PC-3 (cell line): ENCODE measurements at places on chromosomes 5 and 9. TPM values are rescaled to one million over a fixed set of nuclear protein-coding genes. Genes with fewer than 3 reads are reported as not detected.

- H3K36me3 ChIP-seq: no peaks in the 10 kb centered on the region
- H3K27me3 ChIP-seq: no peaks in the 10 kb centered on the region
- H3K27ac ChIP-seq: peak overlapping the region; percentile 69
- DNase-seq: no peak
Measured at GRCh38 chr9:105006514-105006913, 78.6 kb upstream of the ABCA1 start.

DNA sequence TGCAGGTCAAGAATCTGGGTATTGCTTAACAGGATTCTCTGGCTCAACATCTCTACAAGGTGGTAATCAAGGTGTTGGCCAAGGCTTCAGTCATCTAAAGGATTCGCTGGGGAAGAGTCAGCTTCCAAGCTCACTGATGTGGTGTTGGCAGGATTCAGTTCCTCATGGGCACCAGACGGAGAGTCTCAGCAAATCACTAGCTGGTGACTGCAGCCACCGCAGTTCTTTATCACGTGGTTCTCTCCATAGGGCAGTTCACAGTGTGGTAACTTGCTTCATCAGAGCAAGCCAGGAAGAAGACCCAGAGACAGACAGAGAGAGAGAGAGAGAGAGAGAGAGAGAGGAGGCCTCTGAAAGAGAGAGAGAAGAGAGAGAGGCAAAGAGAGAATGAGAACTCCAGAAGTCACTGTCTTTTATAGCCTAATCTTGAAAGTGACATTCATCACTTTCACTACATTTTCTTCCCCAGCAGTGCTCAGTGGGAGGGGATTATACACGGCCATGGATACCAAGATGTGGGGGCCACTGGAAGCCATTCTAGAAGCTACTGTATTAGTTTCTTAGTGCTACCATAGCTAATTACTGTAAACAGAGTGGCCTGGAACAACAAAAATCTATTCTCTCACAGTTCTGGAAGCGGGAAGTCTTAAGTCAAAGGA is 109.2 kb upstream of the SMIM23 start:
- no peaks in the 10 kb centered on the region for H3K36me3 ChIP-seq
- H3K4me3 ChIP-seq: no peak overlapping the region
- H3K27ac ChIP-seq: no peak overlapping the region
- H3K4me1 ChIP-seq: no peaks in the 10 kb centered on the region
- H3K27me3 ChIP-seq: peaks cover 85% of the 10 kb centered on the region

DNA sequence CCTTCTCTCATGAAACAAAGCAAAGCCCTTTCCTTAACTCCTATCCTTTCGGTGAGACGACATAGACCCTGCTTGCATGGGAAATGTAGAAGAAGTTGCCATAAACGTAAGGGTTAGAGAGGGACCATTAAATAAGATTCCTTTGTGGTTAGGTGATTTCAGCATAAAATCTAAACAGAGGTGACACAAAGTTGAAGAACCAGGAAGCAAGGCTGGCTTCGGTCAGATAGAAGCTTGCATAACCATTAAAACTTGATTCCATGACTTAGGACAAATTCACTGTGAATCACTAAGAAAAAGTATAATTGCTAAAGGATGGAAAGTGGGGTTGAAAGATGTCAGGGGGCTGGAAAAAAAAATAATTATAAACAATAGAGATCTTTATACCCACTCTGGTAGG is 30.9 kb upstream of the ABLIM3 start:
- H3K4me3 ChIP-seq: no peak overlapping the region
- peak; percentile 53 for DNase-seq
- no peaks in the 10 kb centered on the region for H3K27me3 ChIP-seq
- H3K4me1 ChIP-seq: peaks cover 35% of the 10 kb centered on the region

- H3K4me3 ChIP-seq: no peak overlapping the region
- peak overlapping the region; percentile 72 for H3K27ac ChIP-seq
- peaks cover 6% of the 10 kb centered on the region for H3K4me1 ChIP-seq
- DNase-seq: peak; percentile 88
- no peaks in the 10 kb centered on the region for H3K36me3 ChIP-seq
- H3K27me3 ChIP-seq: no peaks in the 10 kb centered on the region
Measured at GRCh38 chr9:81759680-81760215, 70.4 kb upstream of the TLE1 start.

GRCh38 chr9:5453673-5454072 is 3.3 kb downstream of the CD274 start:
- no peak for DNase-seq
- H3K36me3 ChIP-seq: peaks cover 11% of the 10 kb centered on the region; the same call in 1 of the 2 replicates
- H3K4me1 ChIP-seq: peaks cover 63% of the 10 kb centered on the region
- H3K27ac ChIP-seq: no peak overlapping the region

SLC45A2 gene
- not detected in 2 replicates for total RNA-seq

OBP2B gene
- total RNA-seq: not detected in 2 replicates

IL3 gene
- total RNA-seq: not detected in 2 replicates

PRRT1B gene
- not detected in 2 replicates for total RNA-seq

TSSK1B gene
- 0.33 TPM in 1 of 2 replicates, not detected in the other for total RNA-seq

SMIM32 gene
- not detected in 2 replicates for total RNA-seq

IFNA4 gene
- not detected in 2 replicates for total RNA-seq
